H9 (cell line): ENCODE measurements at places on chromosomes 7 and 10. TPM values are rescaled to one million over a fixed set of nuclear protein-coding genes. Genes with fewer than 3 reads are reported as not detected.

ANXA8L1 gene
- not detected in 2 replicates for total RNA-seq

GATA3 gene
- 0.31 TPM in 2 replicates for total RNA-seq

TUBB8 gene
- total RNA-seq, result 0.22 and 0.57 TPM in 2 replicates

ZNF425 gene
- 5.3 and 5.4 TPM in 2 replicates for total RNA-seq
